ENCODE measurements at places on chromosomes 2 and 18. TPM values are rescaled to one million over a fixed set of nuclear protein-coding genes. Genes with fewer than 3 reads are reported as not detected.

Gene GPR45
- 1.1 TPM for total RNA-seq

Gene SUCLG1
- total RNA-seq = 78.4 TPM

Gene NAT8
- not detected for total RNA-seq

Gene PAX8
- total RNA-seq = 4.4 TPM

Gene OR6B3
- total RNA-seq = not detected

- DNase-seq = no peak
Measured at GRCh38 chr2:76985387-76986136, 536.6 kb downstream of the LRRTM4 start.

- DNase-seq = peak; percentile 29
Measured at GRCh38 chr2:128275498-128276045, 43.1 kb downstream of the HS6ST1 start.

DNA sequence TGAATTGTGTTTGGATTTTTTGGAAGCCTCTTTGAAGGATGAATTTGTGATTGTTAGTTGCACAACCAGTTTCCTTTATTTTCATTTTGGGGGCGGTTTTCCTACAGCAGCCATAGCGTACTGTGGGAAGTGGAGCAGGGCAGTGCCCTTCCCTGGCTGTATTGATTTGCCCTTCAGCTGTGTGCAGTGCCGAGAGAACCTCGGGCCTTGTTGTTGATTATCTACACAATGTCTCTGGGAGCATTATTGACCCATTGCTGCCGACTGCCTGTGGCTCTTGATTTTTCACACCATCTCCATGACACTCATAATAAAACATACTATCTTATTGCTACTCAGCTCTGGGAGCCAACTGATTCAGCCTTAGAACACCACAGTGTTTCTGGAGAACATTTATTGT is 162.2 kb upstream of the BOD1L2 start:
- no peak for DNase-seq

- DNase-seq = no peak
Measured at GRCh38 chr2:113857464-113857863, 32.4 kb upstream of the ACTR3 start.

GRCh38 chr2:201016859-201017258 is 53.4 kb upstream of the ORC2 start:
- DNase-seq = no peak

- no peak for DNase-seq
Measured at GRCh38 chr2:27914041-27914804, 23.7 kb downstream of the BABAM2 start.

DNA sequence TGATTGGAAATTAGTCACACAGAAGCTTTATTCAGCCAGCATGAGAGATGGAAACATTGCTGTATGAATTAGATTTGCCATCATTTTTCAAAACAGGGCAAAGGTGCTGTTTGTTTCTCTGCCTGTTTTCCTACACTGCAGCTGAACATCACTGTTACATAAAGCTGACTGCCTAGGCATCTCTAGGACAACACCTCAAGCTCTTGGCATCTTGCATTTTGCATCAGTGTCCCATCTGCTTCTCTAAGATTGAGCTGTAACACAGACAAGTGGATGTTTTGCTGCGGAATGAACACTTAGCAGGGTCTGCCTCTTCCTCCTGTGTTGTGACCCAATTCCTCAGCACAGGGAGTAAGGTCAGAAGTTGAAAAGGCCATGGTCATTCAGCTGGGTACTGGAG is 4.9 kb downstream of the CCT7 start:
- no peak for DNase-seq

DNA sequence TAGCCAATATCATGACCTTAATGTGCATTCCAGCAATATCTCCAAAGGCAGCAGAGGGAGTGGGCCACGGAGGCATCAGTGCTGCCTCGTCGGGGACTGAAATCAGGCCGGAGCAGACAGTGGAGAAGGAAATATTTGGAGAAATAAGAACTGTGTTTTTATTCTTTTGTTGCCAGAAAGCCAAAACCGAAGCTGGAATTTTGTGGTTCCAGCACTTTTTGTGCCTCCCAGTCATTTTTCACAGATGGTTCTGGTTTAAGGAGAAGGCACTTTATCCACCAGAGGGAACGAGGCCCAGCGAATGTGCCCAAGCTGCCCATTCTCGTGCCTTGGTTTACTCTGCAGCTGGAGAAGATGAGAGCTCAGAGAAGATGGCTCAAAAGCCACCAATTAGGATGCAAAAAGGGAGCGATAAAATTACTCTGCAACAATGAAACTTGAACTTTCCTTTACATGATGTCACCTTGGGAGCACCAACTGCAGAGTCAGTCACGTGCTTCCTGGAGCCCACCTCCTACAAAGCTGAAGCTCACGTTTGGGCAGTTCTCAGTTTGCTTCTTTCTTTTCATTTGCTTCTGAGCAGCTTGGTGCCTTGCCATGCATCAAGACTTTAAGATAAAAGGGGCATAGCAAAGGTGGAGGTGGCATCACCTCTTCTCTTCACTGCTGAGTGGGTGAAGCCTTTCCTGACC is 288.7 kb downstream of the LPIN1 start:
- DNase-seq = no peak

DNA sequence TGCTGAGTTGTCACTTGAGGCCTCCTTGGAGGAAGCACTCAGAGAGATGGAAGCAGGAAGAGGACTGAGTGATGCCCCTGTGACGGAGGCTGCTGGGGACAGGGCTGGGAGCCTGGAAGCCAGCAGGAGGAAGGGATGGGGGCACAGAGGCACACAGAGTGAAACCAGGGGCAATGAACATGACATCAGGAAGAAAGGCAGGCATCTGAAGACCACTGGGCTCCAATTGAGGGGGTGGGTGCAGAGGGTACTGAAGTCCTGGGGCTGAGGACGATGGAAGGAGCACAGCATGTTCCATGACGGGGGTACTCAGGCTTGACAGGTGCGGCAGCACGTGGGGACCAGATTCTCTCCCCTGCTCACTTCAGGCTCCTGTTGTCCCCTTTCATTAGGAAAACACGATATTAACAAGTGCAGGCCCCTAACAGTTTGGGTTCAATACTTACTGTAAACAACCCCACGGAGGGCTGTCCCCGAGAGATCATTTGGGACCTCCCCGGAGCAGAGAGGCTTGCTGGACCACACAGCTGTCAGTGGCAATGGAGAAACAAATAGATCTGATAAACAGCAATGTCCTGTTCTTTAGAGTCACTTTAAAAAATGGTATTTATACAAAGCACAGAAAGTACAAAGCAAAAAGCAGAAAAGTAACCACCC is 8.7 kb downstream of the INPP5D start:
- DNase-seq = no peak

DNA sequence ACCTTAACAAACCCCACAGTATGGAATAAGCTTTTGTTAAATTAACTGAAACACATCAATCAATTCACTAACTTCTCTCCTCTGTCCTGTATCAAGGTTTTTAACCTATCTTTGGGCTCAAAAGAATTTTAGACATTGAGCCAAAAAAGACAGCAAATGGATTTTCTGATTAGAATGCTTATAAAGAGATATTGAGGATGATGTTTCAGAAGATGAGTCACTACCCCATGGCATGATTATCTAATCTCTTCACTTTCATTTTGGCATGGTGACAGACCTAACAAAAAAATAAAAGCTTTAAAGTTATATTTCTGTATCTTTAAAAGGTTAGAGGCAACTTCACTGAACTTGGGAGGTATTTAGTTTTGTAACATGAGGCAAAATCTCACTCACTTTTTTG is 55.5 kb downstream of the SGPP2 start:
- no peak for DNase-seq

DNA sequence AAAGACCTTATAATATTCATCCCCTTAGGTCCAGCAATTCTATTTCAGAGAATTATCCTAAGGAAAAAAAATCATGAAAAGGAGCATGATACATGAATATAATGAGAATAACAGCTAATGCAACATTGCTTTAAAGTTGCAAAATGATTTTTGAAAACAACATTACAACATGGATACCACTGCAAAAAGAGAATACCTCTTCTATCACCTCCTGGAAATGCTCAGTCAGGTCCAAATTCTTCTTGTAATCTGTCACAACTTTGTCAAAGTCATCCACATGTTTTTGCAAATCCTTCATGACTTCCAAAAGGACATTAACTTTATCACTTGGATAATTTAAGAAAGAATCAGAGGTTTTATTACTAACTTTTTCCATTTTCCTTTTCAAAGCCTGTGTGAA is 47.9 kb upstream of the TTN start:
- DNase-seq = no peak

Measured in dorsolateral prefrontal cortex (tissue), 122 donors.